Psoas muscle (tissue), 8 donors: ENCODE measurements at places on chromosomes 5 and 9. TPM values are rescaled to one million over a fixed set of nuclear protein-coding genes. Genes with fewer than 3 reads are reported as not detected.

GRCh38 chr5:20041326-20042274 lies 53.6 kb upstream of the CDH18 start:
- DNase-seq = no peak

DNA sequence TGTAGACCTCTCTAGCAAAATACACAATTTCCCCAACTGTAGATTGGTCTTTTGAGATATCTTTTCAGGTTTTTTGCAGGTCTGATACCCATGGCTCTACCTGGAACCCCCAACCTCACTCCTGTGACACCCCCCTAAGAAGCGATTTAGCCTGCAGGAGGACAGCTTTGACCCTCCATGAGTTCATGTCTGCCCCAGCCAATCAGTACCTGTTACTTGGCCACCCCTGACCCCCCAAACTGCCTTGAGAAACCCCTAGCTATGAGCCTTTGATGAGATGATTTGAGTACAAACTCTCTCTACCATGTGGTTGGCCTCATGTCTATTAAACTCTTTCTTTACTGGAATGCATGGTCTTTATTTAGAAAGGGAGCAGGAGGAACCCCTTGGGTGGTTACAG lies 25.7 kb downstream of the ABO start:
- no peak for DNase-seq

The MARVELD2 gene
- total RNA-seq = not detected

The LCN12 gene
- not detected for total RNA-seq

The TICAM2 gene
- total RNA-seq = 2.1 TPM
